Hematopoietic multipotent progenitor cell treated with erythropoietin and hydrocortisone succinate and interleukin-3 and kit ligand, for 8 days (in vitro differentiated cells): ENCODE measurements at places on chromosomes 2 and 18.

DNA sequence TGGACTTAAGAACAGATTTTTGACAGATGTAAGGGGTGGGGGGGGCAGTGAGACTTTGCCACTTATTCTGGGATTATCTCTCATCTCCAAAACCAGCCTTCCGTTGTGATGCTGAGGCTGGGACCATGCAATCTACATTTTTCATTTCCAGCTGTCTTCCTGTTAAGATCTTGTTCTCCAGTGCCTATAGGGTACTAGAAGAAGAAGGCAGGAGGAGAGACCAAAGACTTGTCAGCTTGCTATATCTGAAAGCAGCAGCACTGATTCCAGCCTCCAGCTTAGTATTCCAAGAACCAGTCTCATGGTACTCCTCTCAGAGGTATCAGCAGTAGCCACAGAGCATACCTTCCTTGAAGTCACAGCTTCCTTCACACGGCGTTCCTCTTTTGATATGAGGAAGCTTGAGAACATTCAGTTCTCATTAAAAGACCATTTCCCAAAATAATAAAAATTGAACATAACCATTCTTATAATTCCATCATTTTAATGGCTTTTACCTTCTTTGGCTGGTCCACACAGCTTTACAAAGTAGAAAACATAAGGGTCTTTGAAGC, 49.8 kb downstream of the USP34 start:
- DNase-seq: peak; percentile 32

- no peak for DNase-seq
These were observed 48.4 kb upstream of the TNP1 start for GRCh38 chr2:216908300-216908699.

DNA sequence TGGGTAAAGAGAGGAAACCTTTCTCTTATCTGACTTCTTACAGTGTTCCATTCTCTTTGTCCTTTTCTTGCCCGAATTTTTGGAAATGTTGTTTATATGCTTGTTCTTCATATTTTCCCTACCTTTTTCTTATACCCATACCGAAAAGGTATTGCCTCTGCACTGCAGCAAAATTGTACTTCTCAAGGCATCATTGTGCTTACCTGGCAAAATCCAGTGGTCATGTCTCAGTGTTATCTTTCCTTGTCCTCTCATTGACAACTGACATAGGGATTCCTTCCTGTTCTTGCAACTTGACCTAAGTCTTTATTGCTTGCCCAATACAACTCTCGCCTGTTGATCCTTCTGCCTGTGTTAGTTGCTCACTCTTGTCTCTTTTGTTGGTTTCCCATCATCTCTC, 842.2 kb downstream of the CNTNAP5 start:
- no peak for DNase-seq

DNA sequence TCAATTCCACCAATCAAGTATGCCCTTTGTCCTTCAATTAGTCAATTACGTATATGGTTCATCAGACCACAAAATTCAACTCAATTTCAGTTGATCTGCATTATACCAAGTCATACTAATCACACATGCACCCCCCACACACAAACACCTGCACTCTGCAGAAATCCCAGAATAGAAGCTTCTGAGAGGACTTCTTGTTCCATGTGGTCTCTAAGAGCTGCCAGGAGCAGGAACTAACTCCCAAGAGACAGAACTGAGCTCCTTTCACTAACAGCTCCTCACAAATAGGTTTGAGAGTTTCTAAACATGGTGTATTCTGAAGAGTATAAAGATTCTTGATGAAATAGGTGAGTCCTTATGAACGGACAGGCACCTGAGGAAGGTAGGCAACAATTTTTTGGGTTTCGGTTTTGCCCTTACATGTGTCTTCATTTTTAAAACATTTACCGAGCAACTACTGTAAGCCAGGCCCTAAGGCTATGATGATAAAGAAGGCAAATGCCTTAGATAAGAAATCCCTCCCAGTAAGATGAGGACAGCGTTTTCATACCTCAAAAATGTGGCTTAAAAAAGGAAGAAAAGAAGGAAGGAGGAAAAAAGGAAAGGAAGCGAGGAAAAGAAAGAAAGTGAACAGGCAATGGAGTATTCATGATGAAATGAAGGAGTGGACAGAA, 183.1 kb downstream of the PID1 start:
- no peak for DNase-seq

GRCh38 chr2:128456281-128456680, 137.6 kb upstream of the HS6ST1 start:
- no peak for DNase-seq

DNA sequence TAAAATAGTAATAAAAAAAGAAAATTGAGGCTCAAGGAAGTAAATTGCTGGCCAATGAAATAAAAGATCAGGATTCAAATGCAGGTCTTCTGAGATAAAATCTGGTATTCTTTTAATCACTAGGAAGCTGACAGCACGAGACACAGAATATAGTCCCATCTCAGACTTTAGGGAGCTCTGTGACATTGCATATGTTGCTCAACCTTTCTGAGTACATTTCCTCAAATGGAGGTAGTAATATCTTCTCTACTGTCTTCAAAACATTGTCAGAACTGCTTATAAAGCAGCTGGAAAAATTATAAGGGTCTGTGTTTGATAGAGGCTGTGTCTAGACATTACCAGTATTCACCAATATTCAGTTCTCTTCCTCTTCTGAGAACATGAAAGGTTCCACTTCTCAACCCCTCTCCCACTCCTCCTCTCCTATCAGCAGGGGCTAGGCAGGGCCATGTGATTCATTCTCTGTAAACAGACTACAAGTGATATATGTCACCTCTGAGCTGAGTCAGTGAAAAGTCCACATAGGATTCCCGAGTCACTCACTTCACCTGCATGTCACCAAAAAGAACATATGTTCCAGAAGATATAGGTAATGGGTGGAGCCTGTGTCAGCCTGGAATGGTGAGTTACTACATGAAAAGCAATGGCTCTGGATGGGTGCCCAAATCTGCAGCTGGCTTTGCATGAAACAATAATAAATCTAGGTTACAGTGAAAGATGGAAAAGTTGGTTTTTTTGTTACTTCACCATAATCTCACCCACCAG, 7.1 kb downstream of the KCNE4 start:
- no peak for DNase-seq

GRCh38 chr18:26327062-26327461, 100.8 kb downstream of the TAF4B start:
- no peak for DNase-seq

DNA sequence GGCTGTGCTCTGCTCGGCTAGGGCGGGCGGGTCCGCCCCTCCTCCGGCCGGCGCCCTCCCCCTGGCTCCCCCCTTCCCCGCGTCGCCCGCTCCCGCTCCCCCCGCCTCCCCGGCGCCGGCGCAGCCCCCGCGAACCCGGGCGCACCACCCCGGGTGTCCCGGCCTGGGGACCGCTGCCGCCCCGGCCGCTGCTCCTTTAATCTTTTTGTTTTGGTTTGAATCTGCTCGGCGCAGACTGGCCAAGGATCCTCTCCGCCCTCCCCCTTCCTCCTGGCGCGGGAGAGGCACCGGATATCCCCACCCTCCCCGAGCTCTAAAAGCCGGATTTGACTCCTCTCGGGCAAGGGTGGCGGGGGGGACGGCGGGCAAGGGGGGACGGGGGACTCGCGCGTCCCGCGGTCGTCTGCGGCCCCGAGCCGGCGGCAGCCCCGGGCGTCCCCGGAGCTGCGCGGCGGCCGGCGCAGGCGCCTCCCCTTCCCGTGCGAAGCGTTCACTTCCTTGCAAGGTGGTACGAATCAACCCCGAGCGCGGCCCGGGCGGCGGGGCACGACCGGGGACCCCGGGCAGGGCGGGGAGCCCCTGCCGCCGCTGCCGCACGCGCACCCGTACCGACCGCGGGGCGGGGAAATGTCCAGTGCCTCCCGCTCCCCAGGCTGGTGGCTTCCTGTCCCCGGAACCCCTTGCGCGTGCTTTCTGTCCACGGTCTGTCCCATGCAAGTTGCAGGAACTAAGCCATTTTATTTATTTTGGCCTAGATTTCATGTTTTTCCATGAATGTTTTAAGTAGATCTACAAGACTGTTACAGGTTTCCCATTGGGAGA, at the start of gene PTGR3:
TSS of gene PTGR3 (minus strand) at position 11 of the 822 bp plus-strand sequence. CDS start 81 bp downstream, outside the sequence.
- DNase-seq: peak; percentile 89

GRCh38 chr2:49306925-49307324, 152.6 kb upstream of the FSHR start:
- no peak for DNase-seq

GRCh38 chr2:70659551-70659950, 105.9 kb upstream of the TGFA start:
- DNase-seq: peak; percentile 16

DNA sequence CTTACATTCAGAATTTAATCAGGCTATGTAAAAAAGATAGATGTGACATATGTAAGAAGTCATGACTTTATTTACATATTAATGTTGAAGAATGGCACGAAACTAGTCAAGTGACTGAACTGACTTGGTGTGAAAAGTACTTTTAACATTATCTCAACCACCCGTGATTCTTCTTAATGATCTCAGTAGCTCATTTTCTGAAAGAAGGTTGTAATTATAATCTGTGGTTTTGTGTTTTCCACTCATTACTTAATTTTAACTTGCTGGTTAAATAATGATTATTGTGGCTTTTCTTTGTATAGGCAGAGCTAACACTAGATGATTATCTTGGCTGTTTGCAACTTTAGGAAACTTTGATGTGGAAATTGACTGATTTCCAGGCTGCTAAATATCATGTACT, 18.5 kb downstream of the KCNJ13 start:
- DNase-seq: no peak

DNA sequence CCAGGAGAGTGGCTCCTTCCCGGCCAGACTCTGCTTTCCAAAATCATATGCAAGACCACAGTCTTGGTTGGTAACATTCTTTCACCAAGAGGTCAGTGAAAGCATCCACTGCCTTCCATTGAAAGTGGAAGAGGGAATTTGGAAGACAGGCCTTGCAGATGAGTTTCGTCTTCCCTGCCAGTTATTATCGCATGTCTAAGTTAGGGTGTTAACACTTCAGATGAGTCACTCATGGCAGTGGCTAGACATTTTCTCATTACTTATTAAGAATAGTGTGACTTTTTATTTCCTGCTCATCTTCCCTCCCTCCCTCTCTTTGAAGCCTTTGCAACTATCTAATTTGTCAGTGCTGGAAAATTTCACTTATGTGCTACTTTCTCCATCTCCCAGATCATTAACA, 102.9 kb upstream of the EPB41L3 start:
- DNase-seq: no peak

- DNase-seq: no peak
These were observed 325.4 kb upstream of the LINC00305 start for GRCh38 chr18:64474255-64474654.

DNA sequence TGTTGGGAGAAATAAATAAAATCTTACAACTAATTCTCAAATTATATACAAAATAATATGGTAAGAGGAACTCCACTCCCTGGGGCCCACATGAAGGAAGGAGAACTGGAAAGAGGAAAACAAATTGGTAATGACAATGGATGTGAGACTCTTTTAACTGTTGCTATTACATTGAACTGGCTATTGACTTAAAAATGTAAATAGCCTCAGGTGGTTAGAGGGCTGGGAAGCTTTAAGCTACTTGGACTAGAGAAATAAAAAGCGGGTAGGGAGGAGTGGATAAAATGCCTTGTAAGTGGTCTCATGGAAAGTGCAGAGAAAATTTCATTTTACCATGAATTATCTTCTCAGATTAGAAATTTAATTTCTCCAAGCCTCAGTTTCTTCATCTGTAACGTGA, 64.1 kb downstream of the KCNJ3 start:
- no peak for DNase-seq

DNA sequence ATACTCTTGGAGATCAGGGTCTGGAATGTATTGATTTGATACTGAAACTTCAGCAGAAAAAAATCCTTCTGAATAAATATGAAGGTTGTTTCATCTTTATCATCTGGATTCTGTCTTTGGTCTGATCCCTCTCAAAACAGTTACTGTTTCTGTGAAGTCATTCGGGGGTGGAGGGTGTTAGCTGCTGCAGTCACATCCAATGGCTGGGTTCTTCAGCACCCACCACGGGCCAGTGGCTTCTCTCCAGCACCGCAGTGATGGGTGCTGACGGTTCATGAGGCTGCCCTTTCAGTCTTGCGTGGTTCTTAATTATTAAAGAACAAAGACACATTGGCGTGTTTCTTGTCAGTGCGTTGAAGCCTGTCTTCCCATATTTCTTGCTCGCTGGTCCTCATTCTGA, 148.0 kb downstream of the LDLRAD4 start:
- DNase-seq: no peak

GRCh38 chr2:102392942-102393341, 30.0 kb upstream of the IL18RAP start:
- no peak for DNase-seq

- DNase-seq: no peak
These were observed 41.0 kb downstream of the PTPRM start for GRCh38 chr18:7608174-7608550.

DNA sequence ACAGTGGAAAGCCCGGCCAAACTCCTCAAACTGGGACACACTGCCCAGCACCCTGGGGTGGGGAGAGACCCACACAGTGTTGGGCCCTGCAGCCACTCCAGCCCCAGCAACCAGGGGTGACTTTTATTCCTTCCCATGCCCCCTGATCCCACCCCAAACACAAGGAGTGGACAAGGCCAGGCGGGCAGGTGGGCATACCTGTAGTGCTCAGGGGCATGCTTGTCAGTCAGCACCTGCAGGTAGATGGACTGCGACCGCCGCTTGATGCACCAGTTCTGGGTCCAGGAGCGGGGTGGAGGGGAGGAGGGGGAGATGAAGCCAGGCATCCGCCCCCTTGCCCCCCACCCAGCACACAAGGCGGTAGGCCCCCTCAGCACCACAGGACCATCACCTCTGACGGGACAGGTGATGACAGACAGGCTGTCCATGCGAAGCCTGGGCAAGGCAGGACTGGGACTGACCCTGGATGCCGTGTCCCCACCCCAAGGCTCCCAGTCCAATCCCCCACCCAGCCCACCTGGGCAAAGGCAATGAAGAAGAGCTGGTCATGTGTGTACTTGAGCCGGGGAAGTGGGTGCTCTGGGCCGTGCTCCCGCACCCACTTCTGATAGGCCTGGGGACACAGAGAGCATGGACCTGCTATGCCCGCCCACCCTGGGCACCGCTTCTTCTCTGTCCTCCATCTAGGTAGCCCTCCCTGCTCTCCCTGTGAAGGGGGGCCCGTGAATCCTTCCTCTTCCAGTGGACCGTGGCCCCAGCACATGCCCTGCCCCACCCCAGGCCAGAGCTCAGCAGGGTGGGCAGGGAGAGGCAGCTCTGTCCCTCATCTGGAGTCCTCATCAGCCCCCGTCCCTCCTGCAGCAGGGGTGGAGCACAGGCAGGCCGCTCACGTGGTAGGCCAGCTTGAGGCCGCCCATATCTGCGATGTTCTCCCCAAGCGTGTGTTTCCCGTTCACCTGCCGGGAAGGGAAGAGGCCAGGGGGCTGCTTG, 7.1 kb downstream of the ECEL1 start:
- no peak for DNase-seq

DNA sequence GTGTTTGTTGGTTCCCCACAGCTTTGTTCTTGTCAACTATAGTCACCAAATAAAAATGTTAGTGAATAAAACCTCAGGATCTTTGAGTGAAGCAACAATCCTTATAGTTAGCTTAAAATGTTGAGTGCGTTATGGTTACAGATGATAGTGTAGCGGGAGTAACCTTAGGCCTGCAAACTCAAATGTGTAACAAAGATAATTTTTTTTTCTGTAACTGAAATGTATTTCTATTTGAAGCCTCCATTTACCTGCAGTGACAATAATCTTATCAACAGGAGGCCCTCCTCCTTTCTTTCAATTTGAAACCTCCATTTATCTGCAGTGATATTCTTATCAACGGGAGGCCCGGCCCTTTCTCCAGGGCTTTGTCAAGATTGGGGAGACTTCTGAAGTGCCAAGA, 3.1 kb upstream of the C2orf49 start:
- DNase-seq: peak; percentile 60
